NCI-H2029 (cell line): ENCODE measurements at places on chromosomes 5 and 9.
A peak's percentile ranks its signal among the peaks of the same experiment; 100 is the strongest.

- DNase-seq, result peak; percentile 40
Measured at GRCh38 chr5:57650360-57651069, 167.9 kb upstream of the ACTBL2 start.

DNA sequence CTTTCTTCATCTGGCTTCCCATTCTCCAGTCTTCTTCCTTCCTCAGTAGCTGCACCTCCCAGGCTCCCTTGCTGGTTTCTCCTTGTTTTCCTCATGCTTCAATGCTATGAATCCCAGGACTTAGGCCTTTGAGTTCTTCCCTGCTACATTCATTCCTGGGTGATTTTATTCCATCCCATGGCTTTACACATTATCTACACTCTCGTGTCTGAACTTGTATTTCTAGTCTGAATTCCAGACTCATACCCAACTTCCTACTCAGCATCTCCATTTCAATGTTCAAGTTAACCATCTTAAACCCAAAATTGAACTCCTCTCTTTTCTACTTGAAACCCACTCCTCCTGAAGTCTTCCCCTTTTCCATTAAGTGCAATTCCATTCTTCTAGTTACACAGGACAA is 20.0 kb downstream of the SLC24A2 start:
- no peak for DNase-seq

DNA sequence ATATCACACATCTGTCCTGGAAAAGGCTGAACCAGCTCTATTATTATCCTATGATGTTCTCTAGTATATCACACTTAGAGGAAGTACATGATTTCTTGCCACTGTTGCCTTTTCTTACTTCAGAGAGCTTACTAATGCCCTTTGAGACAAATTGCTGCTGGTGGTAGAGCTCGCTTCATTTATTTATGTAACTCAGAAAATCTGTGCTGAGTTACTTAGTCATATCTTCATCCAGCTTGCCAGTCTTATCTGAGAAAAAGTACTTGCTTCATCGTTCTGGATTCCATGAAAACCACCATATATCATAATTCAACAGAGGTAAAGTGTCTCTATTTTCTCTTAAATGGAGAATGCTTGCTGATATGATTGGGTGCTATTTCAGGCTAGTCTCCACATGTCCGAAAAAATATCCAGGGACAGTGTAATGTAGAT is 26.6 kb downstream of the PTPDC1 start:
- no peak for DNase-seq

DNA sequence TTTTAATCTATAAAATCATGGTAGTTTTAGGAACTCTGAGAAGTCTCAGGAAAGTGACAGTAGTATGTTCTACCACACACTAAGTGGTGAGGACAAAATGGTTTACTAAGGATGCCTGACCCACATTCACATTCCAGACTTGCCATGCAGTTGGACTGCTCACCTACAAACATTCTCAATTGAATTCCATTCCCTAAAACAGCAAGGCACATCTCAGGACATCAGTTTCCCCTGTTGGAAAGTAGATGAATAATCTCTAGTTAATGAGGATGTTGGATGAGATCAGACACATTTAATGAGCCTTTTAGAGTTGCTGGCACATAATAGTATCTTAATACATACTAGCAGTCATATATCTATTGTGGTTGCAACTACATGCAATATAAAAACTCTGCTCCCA is 76.6 kb downstream of the ZNF618 start:
- no peak for DNase-seq
